ENCODE measurements at places on chromosomes 12 and 14.

DNA sequence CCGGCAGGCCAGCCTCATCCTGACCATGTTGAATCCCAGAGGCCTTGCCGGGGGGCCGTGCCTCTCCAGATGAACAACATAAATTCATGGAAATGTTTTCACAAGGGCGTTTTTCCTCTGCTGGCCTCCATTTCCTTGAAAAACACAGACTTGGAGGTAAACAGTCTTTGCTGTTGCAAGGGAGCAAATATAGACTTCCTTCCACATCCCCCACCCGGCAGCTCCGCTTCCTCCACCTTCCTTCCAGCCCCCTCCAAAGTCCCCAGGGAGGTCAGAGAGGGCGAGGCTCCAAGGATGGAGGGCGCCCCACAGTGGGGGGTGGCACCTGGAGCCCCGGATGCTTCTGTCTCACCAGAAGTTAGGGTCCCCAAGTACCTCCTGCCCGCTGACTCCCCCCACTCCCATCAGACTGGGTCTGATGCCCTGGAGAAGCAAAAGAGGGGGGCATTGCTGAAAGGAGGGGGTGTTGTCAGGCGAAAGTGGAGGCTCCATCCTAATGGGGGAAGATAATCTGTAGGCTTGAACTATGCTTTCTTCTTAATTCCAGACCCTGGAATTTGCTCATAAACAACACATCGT lies 31.1 kb downstream of the CALM1 start:
- DNase-seq, result no peak

DNA sequence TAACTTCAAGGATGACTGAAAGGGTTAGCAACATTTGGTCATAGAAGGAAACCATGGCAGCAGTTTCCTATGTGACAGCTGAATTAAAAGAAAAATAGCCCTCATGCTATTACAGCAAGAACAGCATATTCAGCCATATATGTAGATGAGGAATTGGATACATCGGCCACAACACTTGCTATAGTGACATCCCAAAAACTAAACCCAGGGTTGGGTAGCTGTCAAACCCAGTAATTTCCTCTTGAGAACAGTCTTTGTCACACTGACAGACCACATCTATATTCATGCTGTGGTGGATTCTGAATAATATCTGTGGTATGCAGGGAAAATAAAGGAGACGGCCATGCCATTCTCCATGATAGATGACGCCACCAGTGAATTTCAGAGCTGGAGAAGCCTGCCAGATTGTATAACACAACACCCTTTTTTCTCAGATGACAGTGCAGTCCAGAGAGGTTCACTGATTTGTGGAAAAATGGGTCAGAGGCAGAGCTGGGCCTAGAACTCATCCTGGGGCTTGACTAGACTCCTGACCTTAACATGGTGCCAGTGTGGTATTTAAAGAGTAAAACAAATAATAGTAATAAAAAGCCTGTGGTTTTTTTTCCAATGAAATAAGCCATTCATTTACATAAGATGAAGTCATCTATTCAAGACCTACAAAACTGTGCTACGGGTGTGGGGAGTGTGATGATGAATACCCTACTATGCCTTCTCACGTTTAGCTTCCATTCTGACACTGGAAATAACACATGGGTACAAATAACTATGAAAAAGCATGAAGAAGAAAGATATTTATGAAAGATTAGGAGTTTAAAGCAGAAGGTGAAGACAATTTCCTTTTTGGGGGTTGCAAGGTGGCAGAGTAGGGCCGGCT lies 32.3 kb downstream of the EFCAB11 start:
- peak; percentile 25 for DNase-seq

DNA sequence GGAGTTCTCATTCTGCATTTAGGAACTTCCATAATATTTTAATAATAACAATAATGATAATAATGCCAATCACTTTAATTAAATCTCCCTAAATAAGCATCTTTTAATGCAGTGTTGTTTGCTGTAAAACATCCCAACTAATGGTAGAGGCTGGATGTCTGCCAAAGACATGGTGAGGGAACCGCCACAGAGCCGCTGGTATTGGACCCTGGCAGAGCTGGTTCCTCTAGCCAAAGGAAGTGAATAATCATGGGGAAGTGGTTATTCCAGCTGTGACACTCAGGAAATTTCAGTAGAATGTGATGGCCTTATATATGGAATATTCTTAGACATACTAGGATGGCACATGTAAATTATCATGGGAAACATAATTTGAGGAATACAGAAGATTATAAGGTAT lies 483.3 kb downstream of the ZFP36L1 start:
- DNase-seq, result peak; percentile 69

DNA sequence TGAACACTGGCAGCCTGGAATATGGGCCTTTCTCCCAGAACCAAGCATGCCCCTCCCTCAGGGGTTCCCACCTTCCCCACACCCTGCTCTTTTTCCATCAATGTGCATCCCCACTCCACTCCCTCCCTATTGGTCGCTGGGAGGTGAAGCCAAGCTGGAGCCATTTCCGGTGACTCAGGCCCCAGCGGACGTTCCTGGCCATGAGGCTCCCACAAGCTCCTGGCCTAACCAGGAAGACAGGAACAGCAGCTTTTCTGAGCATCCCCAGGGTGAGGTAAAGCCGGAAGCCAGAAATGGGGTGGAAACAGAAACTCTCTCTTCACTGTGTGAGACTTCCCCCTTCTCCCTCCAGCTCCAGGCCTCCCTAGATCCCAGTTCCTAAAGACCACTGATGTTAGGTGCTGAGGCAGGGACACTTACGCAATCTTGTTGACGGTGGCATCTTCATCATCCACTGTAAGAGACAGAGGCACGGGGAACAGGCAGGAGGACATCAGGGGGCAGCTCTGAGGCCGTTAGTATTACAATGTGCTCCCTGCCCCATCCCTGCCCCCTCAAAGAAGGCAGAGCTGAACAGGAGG lies 5.1 kb downstream of the LMBR1L start:
- peak; percentile 82 for DNase-seq

DNA sequence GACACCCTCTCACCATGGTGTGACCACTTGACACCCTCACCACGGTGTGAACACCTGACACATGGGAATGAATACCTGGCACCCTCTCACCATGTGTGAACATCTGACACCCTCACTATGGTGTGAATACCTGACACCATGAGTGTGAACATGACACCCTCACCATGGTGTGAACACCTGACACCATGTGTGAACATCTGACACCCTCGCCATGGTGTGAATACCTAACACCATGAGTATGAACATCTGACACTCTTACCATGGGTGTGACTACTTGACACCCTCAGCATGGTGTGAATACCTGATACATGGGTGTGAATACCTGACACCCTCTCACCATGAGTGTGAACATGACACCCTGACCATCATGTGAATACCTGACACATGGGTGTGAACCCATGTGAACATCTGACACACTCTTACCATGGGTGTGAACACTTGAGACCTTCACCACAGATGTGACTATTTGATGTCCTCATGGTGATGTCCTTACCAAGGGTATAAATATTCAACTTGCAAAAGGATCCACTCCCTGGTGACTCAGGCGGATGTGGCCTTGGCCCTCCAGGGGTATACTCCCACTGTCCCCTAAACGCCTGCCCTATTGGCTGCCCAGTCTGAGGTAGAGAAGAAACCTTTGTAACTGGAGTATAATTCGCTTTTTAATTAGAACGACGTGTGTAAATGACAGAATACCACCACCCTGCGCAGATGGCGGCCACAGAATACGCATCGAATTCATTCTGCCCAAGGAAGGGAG lies 29.1 kb downstream of the RFLNA start:
- DNase-seq, result no peak

GRCh38 chr12:110123919-110124268 lies 263 bp upstream of the IFT81 start:
- no peak for DNase-seq

DNA sequence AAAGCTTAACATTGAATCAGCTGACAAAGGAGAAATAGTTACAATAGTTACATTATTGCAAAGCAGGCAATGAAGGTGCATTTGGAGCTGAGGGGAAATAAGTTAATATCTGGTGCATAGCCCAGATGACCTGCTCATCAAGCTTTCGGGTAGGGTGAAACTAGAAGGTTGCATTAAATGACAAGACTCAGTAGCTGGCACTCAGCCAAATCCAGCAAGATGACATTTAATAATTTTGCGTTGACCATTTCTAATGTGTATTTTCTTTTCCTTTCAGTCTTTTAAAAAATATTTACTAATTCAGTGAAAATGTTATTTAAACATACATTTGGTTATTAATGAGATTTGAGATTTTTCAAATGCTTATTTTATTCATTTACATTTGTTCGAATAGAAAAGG lies 188.6 kb downstream of the SLC5A8 start:
- peak; percentile 10 for DNase-seq

DNA sequence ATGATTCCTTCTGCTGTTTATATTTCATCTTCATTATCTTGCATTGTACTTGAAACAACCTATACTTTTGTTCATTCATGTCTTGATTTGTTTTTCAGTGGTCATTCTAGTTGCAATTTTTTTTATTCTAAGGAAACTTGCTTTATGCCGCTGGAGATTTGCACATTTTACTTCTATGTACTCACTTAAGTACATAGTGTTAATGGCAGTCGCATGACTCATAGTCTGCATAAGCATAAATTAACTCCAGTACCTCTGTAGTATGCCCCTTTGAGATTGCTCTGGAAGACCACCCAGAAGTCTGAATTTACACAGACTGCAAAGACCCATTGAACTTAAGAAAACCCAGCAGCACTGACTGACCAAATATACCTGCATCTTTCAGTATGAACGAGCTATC lies 77.0 kb downstream of the MSRB3 start:
- no peak for DNase-seq

DNA sequence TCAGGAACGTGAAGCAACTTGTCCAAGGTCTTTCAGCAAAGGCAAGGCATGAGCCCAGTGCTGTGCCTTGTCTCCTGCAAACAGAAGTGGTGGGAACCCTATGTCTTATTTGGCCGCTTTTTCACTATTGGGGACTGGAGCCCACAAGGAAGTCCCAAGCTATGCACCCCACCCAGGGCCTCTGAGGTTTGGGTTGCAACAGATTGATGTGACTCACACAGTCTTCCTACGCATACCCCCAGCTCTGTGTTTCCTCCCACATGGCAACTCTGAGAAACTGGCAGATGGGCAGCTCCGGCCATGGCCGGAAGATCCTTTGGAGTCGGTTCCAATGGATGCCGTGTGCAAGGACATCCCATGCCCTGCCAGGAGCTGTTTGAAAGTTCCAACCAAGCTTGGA lies 28.3 kb upstream of the CMKLR1 start:
- no peak for DNase-seq

DNA sequence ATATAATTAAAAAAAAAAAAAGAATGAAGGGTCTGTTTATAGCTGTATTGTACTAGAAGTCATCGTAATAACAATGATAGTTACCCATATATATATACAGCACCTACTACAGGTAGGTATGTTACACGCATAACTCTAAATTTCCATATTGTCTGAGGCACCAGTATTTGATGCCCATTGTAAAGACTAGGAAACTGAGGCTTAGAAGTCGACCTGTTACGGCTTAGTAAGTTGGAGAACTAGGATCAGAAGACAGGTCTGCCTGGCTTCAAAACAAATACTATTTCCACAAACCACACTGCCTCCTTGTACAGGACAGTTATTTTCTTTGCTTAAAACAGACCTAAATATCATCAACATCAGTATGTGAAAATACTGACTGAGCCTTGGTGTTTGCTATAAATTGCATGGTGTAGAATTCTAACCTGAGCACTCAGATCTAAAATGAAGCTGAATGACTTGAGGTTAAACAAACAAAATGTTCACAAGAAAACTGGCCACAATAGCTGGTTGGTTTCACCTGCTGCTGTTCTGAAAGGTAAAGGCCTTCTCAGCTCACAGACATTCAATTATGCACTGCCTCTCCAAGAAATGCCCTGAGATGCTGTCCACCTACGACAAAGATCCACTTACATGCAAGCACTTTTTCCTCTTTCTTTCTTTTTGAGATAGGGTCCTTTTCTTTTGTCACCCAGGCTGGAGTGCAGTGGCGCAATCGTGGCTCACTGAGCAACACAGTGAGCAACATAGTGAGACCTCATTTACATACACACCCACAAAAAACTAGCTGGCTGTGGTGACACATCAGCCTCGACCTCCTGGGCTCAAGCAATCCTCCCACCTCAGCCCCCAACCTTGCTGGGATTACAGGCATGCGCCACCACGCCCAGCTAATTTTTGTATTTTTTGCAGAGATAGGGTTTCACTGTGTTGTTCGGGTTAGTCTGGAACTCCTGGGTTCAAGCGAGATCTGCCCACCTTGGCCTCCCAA lies 35.7 kb downstream of the SSH1 start:
- no peak for DNase-seq

DNA sequence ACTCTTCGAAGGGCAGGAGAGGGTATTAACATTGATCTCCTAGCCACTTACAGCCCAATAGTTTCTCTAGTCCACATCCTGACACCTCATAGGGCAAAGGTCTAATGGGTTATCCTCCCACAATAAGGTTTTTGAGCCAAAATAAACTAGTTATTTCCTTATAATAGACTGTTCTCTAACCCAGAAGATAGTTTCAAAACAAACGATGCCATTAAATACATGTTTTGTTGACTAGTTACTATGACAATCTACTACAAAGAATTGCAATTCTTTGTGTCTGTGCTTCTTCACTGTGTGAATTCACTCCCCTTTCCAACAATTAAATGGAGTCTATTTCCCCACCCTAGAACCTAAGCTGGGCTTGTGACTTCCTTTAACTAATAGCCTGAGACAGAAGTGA lies 6.4 kb upstream of the ACTR10 start:
- DNase-seq, result peak; percentile 84

GRCh38 chr14:99564256-99564925 lies 39.6 kb downstream of the CCDC85C start:
- DNase-seq, result peak; percentile 75
